ENCODE measurements at places on chromosomes 11 and 22.

- DNase-seq: no peak
Measured at GRCh38 chr11:82828472-82828871, 71.8 kb downstream of the PRCP start.

DNA sequence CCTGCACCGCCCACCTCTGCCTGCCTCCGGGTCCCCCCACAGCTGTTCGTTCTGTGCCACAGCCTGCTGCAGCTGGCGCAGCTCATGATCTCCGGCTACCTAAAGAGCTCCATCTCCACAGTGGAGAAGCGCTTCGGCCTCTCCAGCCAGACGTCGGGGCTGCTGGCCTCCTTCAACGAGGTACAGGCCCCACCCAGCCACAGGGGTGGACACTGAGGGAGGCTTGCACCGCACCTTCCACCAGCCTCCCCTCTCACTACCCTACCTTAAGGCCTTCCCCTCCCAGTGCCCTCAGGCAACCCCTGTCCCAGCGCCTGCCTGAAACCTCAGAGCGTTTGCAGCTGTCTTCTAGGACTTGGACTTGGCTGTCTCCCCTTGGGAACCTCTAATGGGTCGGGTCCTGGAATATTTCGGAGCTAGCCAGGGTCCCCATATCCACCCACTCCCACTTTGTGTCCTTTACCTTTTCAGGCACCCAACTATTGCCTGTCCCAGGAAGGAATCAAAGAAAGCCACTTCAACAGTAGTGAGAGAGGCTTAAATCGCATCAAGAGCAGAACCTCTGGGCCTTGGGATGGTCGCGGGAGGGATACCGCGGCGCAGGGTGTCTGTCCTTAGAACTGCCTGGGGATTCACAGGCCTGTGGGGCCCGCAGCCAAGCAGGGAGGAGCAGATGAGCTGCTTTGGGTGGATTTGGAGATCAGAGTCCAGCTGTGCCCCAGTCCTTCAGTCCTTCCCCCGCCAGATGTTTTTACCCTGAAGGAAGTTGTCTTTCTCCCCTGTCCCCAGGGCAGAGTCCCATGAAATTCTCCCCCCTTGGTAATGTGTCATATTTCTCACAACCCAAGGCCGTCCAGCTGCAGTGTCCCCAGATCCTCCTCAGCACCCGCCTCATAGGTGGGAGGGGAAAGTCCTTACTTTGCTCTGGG, 13.3 kb downstream of the SLCO2B1 start:
- no peak for DNase-seq

GRCh38 chr11:3217818-3218482, 663 bp downstream of the MRGPRG start:
- no peak for DNase-seq

GRCh38 chr22:47209547-47210023, 447.1 kb downstream of the TBC1D22A start:
- no peak for DNase-seq

DNA sequence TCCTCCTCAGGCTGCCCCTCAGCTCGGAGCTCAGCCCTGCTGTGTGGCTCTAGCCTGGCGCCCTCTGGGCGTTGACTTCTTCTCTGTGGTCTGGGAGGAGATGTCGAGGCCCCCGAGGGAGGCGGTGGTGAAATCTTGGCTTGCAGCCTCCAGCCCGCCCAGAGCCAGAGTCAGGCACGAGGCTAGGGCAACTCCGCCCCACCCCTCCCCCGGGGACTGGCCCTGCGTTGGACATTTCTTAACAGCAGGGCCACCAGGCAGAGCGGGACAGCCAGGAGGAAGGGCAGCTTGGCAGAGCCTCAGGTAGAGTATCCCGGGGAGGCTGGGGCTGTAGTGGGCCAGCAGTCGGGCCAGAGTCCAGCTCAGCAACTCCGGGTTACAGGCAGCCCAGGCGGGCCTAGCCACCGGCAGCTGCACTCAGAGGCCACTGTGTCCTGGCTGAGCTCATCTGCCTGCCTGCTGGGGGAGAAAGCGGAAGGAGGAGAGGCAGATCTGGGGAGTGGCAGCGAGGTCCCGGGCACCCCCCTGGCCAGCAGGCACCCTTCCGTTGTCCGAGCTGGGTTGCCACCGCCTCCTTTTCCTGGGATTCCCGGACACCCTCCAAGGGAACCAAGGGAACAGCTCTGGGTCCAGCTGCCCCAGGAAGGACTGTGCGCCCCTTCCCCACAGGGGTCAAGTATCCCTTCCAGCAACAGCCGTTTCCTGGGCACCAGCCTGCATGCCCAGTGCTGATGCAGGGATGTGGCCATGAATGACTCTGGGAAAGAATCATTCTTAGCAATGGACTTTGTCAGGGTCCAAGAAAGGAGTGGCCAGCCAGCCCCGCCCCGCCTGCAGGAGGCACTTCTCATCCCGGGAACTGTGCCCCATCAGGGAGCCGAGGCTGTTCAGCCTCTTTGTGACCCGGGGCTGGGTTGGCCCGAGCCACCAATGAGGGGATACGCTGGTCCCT, at the start of gene ALDH3B1:
ALDH3B1 (plus strand) TSS at position 238 of the 952 bp plus-strand sequence. CDS start 4,971 bp downstream, outside the sequence.
- DNase-seq: no peak

GRCh38 chr11:9962722-9963121, 298.8 kb downstream of the SWAP70 start:
- no peak for DNase-seq

DNA sequence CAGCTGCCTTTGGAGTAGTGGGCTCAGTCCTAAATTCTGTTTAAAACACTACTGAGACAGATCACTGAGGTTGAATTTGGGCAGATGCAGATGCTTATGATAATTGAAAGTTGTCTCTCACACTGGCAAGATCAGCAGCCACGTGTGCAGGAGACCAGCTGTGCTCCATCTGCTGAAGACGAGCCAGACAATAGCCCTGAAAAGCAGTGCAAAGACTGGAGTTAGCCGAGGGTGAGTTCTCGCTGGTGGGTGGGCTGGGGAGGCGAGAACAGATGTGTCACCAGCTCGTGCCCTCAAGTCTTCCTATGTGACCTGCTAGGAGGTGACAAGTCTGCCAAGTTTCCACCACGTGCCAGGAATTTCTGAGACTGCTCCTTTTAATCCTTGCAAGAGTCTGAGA, 661.3 kb upstream of the B3GAT1 start:
- no peak for DNase-seq

- no peak for DNase-seq
Measured at GRCh38 chr22:43208703-43209522, 22.0 kb upstream of the TTLL12 start.

- no peak for DNase-seq
Measured at GRCh38 chr11:113242060-113242459, 72.3 kb upstream of the TTC12 start.

DNA sequence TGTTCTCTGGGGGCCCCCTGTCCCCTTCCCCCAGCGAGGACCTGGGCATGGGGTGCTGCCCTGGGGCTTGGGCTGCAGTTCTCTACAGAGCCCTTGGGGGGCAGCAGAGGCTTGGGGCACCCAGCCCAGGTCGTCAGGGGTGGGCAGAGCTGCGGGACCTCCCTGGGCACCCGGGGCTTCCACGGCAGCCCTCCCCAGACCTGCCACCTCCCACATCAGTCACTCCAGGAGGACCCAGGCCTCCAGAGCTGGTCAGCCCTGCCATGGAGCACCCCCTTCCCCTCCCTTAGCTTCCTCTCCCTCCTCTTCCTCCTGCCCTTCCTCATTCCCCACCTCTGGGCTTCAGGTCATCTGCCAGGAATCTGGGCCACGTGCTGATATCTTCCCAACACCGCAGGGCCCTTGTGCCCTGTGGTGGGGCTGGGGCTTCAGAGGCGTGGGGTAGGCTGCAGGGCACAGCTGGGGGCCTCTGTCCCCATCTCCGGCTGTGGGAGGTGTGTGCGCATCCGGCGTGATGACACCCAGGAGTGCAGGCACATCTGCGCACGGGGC, 5.8 kb downstream of the TSPAN4 start:
- peak; percentile 30 for DNase-seq

GRCh38 chr11:36265793-36266628, 23.2 kb downstream of the COMMD9 start:
- DNase-seq: peak; percentile 33

DNA sequence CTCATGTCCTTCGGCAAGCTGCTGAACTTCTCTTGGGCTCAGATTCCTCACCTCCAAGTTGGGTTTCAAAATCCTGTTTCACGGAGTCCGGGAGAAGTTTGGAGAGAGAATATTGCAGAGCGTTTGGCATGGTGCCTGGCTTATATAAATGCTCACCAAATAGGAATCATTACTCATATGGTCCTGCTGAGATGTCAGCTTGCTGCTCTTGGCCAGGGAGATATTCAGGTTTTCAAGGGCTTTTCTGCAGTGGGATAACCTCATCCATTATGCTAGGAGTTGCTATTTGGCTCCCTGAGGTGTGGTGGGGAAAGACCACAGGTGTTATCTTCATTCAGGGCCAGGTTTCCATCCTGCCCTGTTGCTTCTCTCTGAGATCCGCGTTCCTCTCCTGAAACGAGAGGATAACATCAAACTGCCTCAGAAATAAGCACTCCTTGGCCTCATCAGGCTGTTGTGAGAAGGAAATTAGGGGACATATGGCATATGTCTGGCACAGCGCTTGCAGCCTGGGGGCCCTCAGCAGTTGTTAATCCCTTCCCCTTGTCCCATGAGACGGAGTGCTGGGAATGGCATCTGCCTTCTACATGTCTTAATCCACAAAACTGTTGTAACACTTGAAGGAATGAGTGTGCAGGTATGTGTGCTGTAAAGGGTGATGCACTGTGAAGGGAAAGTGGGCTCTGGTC, 29.9 kb upstream of the ACER3 start:
- DNase-seq: no peak

- DNase-seq: peak; percentile 71
Measured at GRCh38 chr22:37229805-37230672, 14.0 kb downstream of the RAC2 start.

DNA sequence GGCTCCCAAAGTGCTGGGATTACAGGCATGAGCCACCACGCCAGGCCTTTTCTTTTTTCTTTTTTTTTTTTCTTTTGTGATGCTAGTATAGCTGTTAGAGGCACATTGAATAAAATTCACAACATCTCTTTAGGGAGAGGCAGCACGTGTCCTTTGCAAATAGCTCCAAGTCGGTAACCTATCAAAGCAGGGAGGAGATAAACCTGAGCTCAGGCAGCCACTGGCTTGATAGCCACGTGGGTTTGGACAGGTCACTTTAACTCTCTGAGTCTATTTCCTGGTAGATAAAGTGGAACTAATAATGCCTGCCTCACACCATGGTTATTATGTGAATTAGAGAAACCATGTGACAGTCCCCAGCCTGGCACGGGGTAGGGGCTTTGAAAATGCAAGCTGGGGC, 43.1 kb upstream of the ATXN10 start:
- DNase-seq: no peak

DNA sequence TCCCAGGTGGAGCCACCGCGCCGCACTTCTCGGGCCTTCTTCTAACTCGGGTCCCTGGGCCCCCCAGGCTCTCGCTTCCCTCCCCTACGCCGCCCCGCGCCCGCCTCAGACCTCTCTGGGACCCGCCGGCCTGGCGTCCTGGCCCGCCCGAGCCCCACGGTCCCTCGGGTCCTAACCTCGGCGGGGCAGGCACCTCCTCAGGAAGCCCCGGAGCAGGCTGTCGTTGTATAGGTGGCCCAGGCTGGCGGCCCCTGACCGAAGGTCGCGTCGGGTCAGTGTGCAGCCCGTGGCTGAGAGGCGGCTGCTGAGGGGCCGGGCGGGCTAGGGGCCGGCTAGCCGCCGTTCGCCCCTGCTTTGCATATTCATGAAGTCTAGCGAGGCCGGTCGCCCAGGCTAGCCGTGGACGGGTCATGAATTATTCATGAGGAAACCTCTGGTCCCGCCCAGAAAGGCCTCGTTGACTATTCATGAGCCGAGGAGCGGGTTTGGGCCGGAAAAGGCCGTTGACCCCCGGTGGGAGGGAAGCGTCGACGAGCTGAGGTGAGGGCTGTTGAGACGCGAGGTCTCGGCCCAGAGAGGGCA, at the start of gene HORMAD2:
HORMAD2 (plus strand) TSS at position 513 of the 582 bp plus-strand sequence. CDS start 13,489 bp downstream, outside the sequence.
- no peak for DNase-seq

- DNase-seq: no peak
Measured at GRCh38 chr11:92846491-92847125, 122.8 kb upstream of the MTNR1B start.

- no peak for DNase-seq
Measured at GRCh38 chr11:36222831-36223635, 66.2 kb downstream of the COMMD9 start.

DNA sequence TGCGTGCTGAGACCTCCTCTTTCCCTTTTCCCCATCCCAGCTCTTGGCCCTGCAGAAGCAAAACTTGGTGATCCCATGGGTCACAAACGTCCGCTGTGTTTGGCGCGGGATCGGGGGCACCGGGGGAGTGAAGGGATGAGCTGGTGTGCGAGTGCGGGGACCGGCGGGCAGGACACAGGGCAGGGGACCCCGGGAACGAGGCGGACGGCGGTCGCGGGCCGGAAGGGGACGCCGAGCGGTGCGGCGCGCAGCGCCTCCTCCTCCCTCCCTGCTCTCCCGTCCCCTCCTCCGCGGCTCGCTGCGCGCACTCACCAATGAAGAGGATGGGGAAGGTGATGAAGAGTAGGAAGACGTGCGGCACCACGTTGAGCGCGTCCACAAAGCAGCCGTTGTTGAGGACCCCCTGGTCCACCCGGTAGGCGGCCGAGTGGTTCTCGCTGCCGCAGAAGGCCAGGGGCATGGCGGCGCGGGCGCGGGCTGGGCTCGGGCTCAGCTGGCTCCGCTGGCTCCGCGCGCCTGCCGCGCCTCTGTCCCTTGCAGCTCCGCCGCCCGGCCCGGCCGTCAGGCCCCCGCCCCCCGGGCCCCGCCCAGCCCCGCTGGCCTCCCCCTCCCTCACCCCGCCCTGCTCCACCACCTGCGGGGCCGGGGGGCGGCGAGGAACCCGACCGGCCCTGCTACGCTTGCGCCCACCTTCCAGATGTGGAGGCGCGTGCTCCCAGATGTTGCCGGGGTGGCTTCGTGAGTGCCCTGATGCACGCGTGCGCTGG, at the start of gene ABCC8:
ABCC8 (minus strand) TSS at position 529 of the 767 bp plus-strand sequence; CDS start at position 460, 69 bp downstream.
- no peak for DNase-seq

- no peak for DNase-seq
Measured at GRCh38 chr11:104011044-104011443, 25.4 kb upstream of the DDI1 start.

DNA sequence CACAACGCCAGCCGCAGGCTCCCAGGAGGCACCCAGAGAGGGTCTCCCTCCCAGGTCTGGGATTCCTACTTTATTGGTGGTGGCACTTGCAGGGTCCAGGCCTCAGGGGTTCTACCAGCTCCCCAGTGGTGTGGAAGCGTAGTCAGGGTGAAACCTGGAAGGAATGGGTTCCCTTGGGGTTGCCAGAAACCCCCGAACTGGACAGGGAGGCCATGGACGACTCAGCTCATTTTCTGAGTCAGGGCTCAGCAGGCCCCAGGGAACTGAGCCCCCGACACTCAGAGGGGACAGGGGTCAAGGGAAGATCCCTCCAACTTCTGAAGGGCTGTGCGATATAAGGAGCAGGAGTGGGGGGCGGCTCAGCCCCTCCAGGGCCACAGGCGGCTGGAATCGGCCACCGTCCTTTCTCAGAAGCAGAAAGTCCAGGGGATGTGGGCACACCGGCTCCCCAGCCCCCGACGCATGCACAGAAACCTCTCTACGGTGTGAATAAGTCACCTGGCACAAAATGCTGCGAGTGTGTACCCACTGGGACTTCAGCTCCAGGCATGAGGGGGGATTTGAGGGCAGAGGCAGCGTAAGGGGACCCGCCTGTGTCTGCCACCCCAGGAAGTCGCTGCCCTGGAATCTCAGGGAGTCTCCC, 25.1 kb downstream of the MRGPRG start:
- DNase-seq: no peak
